Right cardiac atrium (tissue), 5 donors: ENCODE measurements at places on chromosomes 12 and 14. TPM values are rescaled to one million over a fixed set of nuclear protein-coding genes. Genes with fewer than 3 reads are reported as not detected.

Gene CBLN3
- total RNA-seq = 1.6 TPM

Gene RNASE2
- 5.5 TPM for total RNA-seq

Gene MANSC1
- total RNA-seq = 19.0 TPM

Gene EMP1
- total RNA-seq = 302 TPM

Gene BCDIN3D
- 3.6 TPM for total RNA-seq

Gene OR4K2
- total RNA-seq = not detected

Gene HOXC12
- not detected for total RNA-seq

Gene ETFBKMT
- total RNA-seq = 5.8 TPM

Gene GSKIP
- 13.1 TPM for total RNA-seq

Gene GLIPR1L1
- total RNA-seq = not detected

Gene KLRK1
- 0.39 TPM for total RNA-seq

Gene KRT6C
- total RNA-seq = not detected

Gene SLC24A4
- 0.48 TPM for total RNA-seq

Gene FRMD6
- 7.8 TPM for total RNA-seq

Gene CCDC175
- not detected for total RNA-seq

Gene ADAM21
- total RNA-seq = not detected

Gene CCNB1IP1
- total RNA-seq = 58.2 TPM

Gene ADAMTS20
- not detected for total RNA-seq

Gene MMP14
- 45.3 TPM for total RNA-seq

Gene STX2
- 26.8 TPM for total RNA-seq

Gene LRR1
- 6.6 TPM for total RNA-seq

Gene RERGL
- total RNA-seq = 2.8 TPM

Gene CAND1
- 72.6 TPM for total RNA-seq

Gene TAS2R20
- 1.2 TPM for total RNA-seq

Gene DERA
- 14.8 TPM for total RNA-seq

Gene YARS2
- 8.7 TPM for total RNA-seq

Gene OTX2
- total RNA-seq = not detected

Gene TMTC1
- total RNA-seq = 44.4 TPM

Gene OR4Q2
- total RNA-seq = not detected

Gene ACSS3
- total RNA-seq = 24.8 TPM

Gene CAPZA3
- not detected for total RNA-seq

Gene KRT78
- not detected for total RNA-seq

Gene TPPP2
- total RNA-seq = 1.0 TPM

Gene CCDC177
- total RNA-seq = not detected

Gene RFX4
- total RNA-seq = not detected

Gene RND1
- 0.41 TPM for total RNA-seq

Gene SERPINA3
- total RNA-seq = 241 TPM
